ENCODE measurements at places on chromosomes 7 and 10.

- no peak for DNase-seq
These were observed 183.5 kb upstream of the STEAP4 start for GRCh38 chr7:88490161-88490560.

GRCh38 chr7:100563809-100564400 is 9.8 kb downstream of the SAP25 start:
- peak; percentile 60 for DNase-seq

DNA sequence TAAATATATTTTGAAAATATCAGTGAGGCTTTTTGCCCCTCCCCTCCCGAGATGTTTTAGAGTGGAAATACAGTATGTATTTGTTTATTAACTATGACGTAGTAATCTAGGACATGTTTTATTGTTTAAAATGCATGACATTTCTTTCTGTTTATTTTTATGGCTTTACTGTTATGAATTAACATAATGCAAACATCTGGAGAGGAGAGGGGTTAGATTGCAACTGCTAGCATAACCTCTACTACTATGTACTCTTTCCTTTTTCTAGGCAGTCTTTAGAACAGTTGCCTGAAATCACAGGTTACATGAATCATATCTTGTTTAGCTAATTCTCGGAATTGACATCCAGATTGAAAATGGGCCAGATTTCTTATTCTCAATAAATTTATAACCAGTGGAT is 7.4 kb downstream of the BTAF1 start:
- no peak for DNase-seq

DNA sequence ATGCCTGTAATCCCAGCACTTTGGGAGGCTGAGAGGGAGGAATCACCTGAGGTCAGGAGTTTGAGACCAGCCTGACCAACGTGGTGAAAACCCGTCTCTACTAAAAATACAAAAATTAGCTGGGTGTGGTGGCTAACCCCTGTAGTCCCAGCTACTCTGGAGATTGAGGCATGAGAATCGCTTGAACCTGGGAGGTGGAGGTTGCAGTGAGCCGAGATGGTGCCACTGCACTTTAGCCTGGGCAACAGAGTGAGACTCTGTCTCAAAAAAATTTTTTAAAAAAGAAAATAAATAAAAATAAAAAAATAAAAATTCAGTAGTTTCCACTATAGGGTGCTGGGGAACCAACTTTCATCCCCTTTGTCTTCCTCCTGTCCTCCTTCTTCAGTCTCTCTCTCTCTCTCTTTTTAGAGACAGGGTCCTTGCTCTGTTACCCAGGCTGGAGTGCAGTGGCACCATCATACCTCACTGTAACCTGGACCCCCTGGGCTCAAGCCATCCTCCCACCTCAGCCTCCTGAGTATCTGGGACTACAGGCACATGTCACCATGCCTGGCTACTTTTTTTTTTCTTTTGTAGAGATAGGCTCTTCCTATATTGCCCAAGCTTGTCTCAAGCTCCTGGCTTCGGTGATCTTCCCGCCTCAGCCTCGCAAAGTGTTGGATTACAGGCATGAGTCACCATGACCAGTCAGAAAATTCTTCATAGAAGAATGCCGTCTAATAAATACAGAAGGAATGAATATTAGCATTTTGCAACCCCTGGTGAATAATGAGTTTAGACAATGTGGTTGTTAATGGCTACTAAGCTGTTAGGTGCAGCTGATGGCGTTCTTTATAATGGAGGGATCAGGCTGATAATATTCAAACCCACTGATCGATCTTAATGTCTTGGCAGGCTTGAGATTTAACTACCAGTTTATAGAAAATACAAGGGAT is 20.6 kb downstream of the RBM20 start:
- DNase-seq = no peak

DNA sequence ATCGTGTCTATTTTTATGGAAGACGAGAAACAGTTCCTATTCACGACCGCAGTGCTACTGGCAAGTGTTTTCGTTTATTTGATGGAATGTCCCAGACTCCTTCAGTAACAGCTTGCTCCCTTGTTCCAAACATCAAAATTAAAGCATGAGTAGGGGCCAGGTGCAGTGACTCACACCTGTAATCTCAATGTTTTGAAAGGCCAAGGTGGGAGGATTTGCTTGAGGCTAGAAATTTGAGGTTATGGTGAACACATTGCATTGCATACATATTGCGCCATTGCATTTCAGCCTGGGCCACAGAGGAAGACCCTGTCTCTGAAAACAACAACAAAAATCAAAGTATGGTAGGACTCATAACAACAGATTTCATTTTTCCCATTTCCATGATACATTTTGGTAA is 22.8 kb downstream of the PTTG1IP2 start:
- DNase-seq = no peak

GRCh38 chr7:3722396-3722922 is 421.4 kb downstream of the SDK1 start:
- DNase-seq = peak; percentile 92

- DNase-seq = no peak
These were observed 11.6 kb upstream of the FOXP2 start for GRCh38 chr7:114402876-114403635.

- no peak for DNase-seq
These were observed 27.9 kb downstream of the FGFR2 start for GRCh38 chr10:121570315-121570714.

DNA sequence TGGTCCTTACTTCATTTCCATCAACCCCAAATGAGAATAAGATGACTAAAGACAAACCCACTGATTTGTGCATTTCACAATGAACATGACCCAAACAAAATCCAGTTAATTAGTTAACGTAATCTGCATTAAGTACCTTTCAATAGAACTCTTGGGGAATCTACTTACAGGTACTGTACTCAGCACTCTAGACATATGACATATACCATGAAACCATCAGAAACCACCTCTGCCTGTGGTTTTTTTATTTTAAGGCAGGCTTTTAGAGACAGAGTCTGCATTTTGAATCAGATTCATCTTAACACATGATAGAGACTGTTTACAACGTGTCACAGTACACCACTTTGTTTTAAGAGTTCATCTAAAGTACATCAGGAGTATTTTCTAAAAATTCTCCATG is 168.4 kb downstream of the BTAF1 start:
- no peak for DNase-seq

DNA sequence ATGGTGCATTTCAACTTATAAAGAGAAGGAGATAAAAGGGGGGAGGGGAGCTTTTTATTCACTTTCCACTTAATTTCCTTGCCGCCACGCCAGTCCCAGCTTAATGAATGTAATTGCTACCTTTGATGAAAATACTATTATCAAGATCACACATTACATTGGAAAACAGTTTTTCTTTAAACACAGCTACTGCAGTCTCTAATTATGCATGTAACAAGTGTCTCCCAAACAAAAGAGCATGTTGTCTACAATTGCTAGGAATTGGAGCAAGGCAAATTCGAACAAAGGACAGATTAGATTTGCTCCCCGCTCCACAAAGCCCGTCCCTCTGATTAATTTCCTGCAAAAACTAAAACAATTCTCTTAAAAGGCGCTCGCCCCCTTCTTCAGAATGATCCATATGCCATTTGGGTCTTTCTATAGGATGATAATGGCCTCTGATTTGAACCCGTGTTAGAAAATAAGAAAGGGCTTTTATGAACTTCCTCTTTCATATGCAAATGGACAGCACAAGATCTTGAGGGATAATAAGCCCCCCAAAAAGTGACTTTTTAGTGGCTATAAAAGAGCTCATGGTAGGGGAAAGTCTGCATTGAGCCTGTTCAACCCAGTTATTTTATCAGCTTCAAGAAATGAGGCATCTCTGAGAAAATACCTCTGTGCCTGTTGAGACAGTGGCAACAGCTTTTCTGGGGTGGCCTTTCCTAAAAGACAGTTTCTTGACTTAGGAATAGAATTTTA is 60.6 kb downstream of the ACADSB start:
- DNase-seq = no peak

- no peak for DNase-seq
These were observed 82.6 kb upstream of the SLF2 start for GRCh38 chr10:100829933-100830727.

GRCh38 chr10:99633832-99634231 is 13.6 kb upstream of the SLC25A28 start:
- no peak for DNase-seq

DNA sequence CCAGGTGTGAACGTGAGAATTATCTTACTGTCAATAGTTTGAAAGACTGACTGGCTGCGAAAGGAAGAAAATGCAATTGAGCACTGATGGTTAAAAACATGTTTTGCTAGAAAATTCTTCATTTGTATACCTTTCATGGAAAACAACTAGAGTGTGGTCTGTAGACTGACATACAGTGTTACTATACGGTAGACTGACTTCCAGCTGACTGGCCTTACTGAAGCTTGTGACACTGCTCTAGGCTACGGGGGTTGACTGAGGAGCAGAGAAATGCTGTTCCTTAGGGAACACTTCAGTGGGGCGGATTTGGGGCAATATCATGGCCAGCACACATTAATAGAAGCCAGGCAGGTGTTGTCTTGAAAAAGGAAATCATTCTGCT is 25.9 kb upstream of the DDC start:
- DNase-seq = no peak

- peak; percentile 49 for DNase-seq
These were observed 10.9 kb upstream of the RSU1 start for GRCh38 chr10:16828114-16828568.

DNA sequence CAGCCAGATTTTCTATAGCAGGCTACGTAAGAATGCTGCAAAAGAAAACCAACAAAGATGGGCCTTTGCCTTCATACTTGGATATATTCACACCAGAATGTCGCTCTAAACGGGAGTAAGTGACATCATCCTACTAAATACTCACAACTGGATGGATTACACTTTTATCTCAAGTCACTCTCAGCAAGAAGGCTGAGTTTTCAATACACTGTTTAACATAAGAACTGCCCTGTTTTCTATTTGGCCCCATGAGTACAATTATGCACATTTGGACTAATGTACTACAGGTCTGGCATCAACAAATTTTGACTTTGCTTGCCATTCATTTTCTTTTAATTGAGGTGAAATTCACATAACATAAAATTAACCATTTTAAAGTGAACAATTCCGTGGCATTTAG is 8.2 kb downstream of the SLC35B4 start:
- DNase-seq = no peak

DNA sequence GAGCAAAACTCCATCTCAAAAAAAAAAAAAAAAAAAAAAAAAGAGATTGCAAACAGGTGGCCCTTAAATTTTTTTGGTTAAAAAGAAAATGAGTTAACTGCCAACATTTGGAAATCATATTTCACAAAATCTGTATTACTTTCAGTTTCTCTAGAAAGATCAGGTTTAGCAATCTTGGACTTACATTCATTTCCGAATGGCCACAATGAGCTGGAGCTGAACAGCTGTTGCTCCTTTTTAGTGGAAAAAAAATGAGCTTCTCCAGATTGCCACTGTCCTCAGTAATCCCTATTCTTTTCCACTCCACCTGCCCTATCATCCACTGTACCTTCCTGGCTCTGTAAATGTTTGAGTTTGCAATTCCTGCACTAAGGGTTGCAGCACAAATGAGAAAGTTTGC is 43.6 kb downstream of the RAB11FIP2 start:
- no peak for DNase-seq

DNA sequence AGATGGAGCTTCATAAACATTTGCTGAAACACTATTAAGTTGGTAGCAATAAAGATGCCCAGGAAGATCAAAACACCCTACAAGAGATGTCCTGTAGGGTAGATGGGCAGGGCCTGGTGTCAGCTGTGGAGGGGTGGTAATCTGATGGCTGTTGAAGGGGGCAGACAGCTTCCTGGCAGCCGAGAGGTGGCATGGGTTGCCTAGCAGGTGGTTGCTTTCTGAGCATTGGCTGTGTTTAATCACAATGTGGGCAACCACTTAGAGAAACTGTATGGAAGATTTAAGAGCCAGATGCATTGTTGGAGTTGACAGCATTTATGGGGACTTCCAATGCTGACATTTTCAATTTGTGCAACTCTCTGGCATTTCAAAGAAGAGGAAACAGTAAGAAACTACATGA is 79.9 kb upstream of the SLC26A5 start:
- no peak for DNase-seq

DNA sequence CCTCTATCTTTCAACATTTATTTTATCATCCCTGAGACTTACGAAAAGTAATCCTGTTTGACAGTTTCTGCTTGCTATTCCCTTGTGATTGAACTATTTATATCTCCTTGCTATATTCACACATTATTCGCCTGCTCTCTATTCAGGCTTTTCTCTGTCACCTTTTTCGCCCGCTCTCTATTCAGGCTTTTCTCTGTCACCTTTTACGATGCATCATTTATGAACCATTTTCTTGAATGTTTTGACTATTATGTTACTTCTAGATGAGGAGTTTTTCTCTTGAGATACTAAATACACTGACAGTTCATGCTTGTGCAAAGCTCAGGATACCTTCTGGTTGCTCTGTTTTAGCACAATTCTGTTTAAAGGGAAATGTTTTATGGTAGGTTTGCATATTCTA is 143.3 kb upstream of the VSTM2A start:
- no peak for DNase-seq

GRCh38 chr10:79178614-79179163 is 109.9 kb downstream of the ZMIZ1 start:
- peak; percentile 87 for DNase-seq

- DNase-seq = no peak
These were observed 99.5 kb downstream of the CCNY start for GRCh38 chr10:35435824-35436223.

- DNase-seq = peak; percentile 73
These were observed 99.1 kb downstream of the UNCX start for GRCh38 chr7:1331561-1332467.

- DNase-seq = no peak
These were observed 6.3 kb upstream of the STAMBPL1 start for GRCh38 chr10:88873757-88874156.

- DNase-seq = peak; percentile 50
These were observed at the start of gene APBB1IP for GRCh38 chr10:26437637-26438461. Gene APBB1IP (plus strand): TSS chr10:26438341. CDS start chr10:26492327, 53,986 bp downstream.

GRCh38 chr7:135884495-135885232 is 92.5 kb downstream of the MTPN start:
- peak; percentile 22 for DNase-seq

GRCh38 chr7:132830941-132831340 is 250.9 kb downstream of the CHCHD3 start:
- no peak for DNase-seq

- no peak for DNase-seq
These were observed 20.6 kb downstream of the WDR86 start for GRCh38 chr7:151389096-151389767.

GRCh38 chr10:116555880-116556279 is 10.1 kb downstream of the PNLIP start:
- DNase-seq = no peak

- DNase-seq = no peak
These were observed 33.6 kb downstream of the JMJD1C start for GRCh38 chr10:63431962-63432797.

DNA sequence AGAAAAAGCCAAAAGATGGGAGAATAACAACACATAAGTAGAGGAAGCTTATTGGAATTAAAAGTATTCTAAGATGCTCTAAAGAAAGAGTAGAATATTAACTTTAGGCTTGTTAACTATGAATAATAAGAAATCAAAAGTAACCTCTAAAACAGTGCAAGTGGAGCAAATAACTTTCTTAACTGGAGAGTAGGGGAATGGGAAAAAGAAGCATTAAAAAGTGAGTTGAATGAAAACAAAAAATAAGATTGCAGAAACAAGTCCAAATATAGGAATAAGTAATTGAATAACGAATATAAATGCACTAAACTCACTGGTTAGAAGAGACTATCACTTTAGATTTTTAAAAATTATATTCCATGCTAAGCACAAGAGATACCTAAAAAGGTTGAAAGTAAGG is 63.9 kb downstream of the HECTD2 start:
- DNase-seq = no peak
